H7 (cell line): ENCODE measurements at places on chromosomes 13 and 19.

GRCh38 chr19:1774989-1775772, 21.9 kb downstream of the ONECUT3 start:
- peak; percentile 95 for DNase-seq

- DNase-seq = peak; percentile 56
These were observed 34.6 kb upstream of the SOX1 start for GRCh38 chr13:112032186-112032993.

- no peak for DNase-seq
These were observed 3.2 kb downstream of the DLEU7 start for GRCh38 chr13:50840284-50840683.

DNA sequence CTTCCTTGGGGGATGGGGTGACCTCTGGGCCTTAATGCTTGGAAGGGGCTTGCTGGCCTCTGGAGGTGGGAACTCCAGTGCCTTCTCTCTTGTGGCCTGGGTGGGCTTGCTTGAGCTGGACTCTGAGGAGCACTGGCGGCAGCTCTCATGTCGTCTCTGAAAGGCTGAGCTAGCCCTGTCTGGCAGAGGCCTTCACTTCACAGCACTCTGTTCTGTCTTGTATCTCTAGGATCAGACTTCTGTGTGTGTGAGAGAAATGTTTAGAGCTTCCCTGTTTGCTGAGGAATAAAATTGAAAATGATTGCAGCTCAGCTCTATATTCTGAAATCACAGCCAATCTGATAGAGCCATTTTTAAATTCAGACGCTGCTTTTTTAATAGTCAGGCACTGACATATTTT, 185.3 kb downstream of the KCNRG start:
- no peak for DNase-seq
